ENCODE measurements at places on chromosomes 2 and 18.

GRCh38 chr2:46898024-46898423 lies 17.6 kb downstream of the MCFD2 start:
- no peak for DNase-seq

DNA sequence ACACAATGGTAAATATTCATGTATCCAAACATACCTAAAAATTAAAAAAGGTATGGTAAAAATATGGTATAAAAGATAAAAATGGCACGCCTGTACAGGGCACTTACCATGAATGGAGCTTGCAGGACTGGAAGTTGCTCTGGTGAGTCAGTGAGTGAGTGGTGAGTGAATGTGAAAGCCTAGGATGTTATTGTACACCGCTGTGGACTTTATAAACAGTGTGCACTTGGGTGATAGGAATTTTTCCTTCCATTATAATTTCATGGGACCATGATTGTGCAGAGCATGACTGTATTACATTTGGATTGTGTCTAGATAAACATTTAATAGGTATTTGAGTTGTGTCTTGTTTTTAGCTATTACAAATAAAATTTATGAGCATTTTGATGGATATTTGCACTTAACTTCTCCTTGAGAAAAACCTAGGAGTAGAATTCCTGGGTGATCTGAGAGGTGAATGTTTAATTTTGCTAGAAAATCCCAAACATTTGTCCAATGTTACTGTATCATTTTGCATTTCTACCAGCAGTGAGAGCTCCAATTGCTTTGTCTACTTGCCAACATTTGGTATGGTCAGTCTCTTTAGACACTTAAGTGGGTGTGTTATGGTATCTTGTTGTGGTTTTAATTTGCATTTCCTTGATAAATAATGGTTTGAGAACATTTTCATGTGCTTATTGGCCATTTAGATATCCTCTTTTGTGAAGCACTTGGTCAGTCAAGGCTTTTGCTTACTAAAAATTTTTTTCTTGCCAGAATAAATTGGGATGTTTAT lies 81.7 kb downstream of the BCL2L11 start:
- DNase-seq, result no peak

GRCh38 chr2:146806364-146807005 lies 1038.3 kb upstream of the ACVR2A start:
- DNase-seq, result no peak

- DNase-seq, result no peak
Observed at GRCh38 chr2:46143429-46144132, 153.6 kb upstream of the EPAS1 start.

DNA sequence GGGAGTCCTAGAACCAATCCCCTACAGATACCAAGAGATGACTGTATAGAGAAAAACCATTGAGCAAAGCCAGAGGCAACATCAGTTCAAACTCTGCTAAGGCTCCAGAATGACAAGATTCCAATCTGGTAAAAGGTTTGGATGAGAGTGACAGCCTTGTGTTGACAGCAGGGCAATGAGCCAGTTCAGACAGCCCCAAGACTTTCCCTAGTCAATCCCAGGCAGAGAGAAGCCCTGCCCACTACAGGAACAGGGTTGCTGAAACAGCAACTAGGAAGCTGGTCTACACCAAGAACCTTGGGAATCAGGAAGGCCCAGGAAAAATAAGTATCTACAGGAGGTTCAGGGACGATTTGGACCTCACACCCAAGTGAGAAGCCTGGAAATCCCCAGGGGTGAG lies 3.3 kb downstream of the PSTPIP2 start:
- DNase-seq, result no peak

DNA sequence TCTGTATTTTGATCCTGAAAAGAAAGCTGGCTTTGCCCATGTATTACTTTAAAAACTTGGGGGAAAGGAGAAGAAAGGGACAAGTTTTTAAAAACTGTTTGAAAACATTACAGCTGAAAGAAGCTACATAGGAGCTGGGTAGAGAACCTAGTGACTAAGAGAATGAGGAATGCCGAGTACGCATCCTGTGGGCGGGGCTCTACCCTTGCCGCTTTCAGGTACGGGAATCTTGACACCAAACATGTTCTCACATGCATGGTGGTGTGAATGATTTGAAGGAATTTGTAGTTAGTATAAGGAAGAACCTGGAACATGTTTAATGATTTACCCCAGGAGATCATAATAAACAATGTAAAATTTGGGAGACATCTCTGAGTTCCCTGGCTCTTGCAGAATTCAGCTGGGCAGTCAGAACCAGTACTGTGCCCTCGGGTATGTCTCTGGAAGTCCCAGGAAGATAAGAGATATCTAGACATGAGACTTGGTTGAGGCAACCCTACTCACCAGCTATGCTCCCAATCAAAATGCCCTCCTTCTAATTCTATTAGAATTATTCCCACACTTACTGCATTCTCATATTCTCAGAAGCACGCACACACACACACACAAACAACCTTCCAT lies 16.5 kb upstream of the TGFA start:
- DNase-seq, result no peak

DNA sequence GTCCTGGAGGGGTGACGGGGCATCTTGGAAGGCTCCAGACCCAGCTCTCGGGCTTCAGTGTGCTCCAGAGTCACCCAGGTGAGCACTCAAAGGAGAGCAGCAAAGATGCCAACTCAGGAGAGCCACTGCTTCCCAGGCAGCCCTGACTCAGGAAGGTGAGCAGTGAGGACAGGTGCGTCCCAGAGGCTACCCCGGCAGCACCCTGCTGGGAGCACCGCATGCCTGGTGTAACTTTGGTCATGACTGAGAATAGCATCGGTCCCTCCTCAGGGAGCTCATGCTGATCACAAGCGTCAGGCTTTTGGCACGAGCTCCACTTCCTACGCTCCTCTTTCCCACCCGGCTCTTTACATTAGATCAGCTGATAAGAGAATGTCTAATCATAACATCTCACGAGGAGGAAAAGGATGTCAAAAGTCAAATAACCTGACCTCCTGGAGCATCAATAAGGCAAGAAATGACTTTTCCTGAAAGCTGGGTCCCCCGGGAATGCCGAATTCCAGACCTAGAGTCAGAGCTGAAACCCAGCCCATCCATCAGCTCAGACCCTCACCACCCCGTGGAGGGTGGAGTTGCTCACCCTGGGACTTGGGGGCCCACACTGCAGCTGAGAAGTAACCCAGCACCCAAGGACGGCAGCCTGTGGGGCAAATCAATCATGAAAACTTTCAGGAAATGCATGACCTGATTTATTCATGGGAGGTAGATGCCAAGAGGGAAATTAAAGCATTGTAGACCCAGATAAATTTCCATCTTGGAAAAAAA lies 248.8 kb downstream of the ACKR3 start:
- no peak for DNase-seq

DNA sequence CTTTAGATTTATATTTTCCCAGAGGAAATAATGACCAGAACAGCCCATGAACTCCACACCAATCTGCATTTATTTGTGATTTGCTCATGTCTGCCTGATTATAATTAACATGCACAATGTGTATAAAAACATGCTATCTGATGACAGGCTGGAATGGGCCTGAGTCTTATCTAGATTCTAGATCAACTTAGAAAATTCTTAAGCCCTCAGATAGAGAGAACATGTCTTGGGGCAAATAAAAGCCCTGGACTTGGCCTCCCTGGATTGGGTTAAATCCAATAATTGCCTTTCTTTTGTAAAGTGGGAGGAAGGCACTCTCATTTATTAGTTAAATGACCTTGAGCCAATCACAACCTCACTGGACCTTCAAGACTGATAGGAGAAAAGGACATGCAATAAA lies 61.8 kb downstream of the EVA1A start:
- no peak for DNase-seq

GRCh38 chr2:188787658-188788240 lies 186.4 kb upstream of the COL3A1 start:
- no peak for DNase-seq

DNA sequence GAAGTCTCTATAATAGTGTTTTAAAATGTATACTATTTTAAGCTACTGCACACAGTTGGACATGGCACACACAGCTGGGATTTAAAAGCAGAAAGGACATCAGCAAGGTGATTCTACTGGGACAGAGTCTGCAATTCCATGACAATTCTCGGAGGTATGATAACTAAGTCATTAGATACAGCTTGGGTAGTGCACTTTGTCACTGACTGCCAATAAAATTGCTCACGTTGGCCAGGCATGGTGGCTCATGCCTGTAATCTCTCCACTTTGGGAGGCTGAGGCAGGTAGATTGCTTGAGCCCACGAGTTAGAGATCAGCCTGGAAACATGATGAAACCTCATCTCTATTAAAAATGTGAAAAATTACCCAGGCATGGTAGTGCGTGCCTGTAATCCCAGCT lies 134.1 kb upstream of the SATB2 start:
- no peak for DNase-seq

- DNase-seq, result no peak
Observed at GRCh38 chr2:59084326-59084725, 843.2 kb upstream of the FANCL start.

GRCh38 chr18:9038277-9038871 lies 64.1 kb upstream of the NDUFV2 start:
- DNase-seq, result no peak

DNA sequence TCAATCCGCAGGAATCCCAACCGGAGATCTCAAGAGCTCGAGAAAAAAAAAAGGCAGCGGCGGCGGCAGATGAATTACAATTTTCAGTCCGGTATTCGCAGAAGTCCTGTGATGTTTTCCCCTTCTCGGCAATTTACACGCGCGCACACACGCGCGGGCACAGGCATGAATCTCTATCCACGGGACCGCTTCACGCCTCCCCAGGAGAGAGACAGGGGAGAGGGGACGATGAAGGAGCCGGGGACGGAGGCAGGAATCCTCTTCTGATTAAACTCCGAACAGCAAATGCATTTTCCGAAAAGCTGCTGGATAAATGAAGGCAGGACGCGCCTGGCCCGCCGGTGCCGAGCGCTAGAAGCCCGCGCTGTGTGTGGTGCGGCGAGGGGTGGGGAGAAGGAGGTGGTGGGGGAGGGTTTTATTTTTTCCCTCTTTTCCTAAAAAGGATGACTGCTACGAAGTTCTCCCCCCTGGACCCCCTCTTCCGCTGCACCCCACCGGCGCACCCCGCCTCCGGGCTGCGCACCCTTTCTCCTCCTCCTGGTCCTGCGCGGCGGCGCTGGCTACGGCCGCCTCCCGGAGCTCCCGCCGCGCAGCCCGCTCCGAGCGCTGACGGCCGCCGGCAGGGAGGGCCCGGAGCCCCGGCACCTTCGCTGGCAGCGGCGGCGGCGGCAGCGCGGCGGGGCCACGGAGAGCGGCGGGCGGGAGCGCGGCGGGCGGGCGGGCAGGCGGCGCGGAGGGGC lies at the start of gene BCL2:
BCL2 (minus strand) TSS at position 387 of the 740 bp plus-strand sequence.
- DNase-seq, result peak; percentile 78

- DNase-seq, result no peak
Observed at GRCh38 chr2:222193328-222193983, 105.3 kb downstream of the PAX3 start.

DNA sequence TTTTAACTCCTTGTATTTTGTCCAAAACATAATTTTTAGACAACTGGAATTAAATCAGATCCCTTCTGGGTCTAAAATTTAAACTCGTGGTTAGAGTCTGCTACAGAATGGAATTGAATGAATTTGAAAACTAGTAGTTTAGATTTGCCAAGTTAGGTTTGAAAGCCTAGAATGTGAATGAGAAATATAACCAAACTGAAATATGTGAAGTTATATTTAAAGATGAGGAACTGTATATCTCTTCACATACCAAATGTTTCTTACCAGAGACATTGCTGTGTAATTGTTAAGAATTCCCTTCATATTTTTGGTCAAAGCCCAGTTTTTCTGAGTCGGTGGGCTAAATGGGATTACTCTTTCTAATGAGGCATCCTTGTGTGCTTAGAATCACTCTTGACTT lies 74.2 kb downstream of the LPIN1 start:
- no peak for DNase-seq

GRCh38 chr2:26809211-26809610 lies 23.4 kb downstream of the CENPA start:
- DNase-seq, result no peak

- DNase-seq, result no peak
Observed at GRCh38 chr2:109067631-109068125, 61.3 kb upstream of the SH3RF3 start.

DNA sequence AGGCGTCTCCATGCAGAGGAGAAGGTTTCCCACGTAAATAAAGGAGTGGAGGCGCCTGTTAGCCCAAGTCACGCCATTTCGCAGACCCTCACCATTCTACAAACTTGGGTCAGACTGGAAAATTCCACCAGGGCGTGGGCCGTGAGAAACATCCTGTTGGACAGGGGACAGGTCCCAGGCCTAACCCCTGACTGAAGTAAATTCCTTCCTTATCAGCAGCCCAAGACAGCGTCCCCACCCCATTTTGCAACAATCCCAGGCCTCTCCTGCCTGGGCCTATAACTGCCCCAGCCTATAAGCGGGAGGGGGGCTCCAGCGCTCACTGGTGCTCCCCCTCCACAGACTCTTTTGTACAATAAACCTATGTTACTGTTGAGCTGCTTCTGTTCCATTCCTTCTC lies 57.3 kb upstream of the CBLN2 start:
- DNase-seq, result no peak

- no peak for DNase-seq
Observed at GRCh38 chr2:234851451-234851850, 100.4 kb upstream of the SH3BP4 start.

- DNase-seq, result no peak
Observed at GRCh38 chr2:46230115-46230571, 67.1 kb upstream of the EPAS1 start.

DNA sequence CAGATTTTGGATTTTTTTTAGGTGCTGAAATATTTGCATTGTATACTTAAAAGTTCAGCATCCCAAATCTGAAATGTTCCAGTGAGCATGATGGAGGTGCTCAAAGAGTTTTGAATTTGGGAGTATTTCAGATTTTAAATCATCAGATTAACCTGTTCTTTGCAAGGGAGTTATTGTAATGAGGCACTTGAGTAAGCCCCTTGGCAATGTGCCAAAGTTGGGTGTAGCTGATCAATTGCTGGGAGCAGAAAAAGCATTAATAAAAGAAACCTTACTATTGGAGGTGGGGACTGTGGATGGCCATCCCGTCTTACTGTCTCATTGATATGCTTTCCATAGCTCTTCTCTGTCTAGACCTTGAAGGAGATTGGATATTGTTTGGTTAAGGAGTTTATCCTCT lies 28.3 kb downstream of the MALT1 start:
- no peak for DNase-seq

DNA sequence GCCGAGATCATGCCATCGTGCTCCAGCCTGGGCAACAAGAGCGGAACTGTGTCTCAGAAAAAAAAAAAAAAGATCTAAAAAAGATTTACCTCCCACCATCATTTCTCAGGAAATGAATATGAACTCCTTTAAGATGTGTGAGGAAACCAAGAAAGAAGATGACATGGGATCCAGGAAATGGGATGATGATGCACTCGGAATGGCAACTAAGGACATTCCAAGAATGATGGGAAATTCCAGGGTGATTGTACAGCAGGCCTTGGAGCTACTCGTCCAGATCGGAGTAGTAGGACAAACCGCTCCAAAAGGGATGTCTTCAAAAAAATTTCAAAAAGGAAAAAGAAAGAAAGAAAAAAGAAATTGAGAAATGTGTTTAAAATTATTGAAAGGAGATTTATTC lies 84.9 kb upstream of the PMAIP1 start:
- no peak for DNase-seq

Data from stimulated activated effector memory CD8-positive, alpha-beta T cell treated with anti-CD3 and anti-CD28 coated beads, Interleukin-12 subunit alpha, Interleukin-12 subunit beta, amount 100 ng/mL, for 72 hours (primary cell).